ENCODE measurements at places on chromosomes 6 and 20. TPM values are rescaled to one million over a fixed set of nuclear protein-coding genes. Genes with fewer than 3 reads are reported as not detected.

Gene MDFI
- total RNA-seq = 0.46 TPM

Gene KCNK16
- total RNA-seq = not detected

Gene HEY2
- total RNA-seq = 0.07 TPM

Gene DEFB119
- not detected for total RNA-seq

Gene TRIM27
- total RNA-seq = 44.5 TPM

Gene KCNQ5
- total RNA-seq = 1.4 TPM

Gene MROH8
- 1.7 TPM for total RNA-seq

Gene GMEB2
- 9.7 TPM for total RNA-seq
